ENCODE measurements at places on chromosomes 7 and 10. TPM values are rescaled to one million over a fixed set of nuclear protein-coding genes. Genes with fewer than 3 reads are reported as not detected.

Gene ASIC3
- 0.37 TPM for total RNA-seq

Gene AKR1C8
- total RNA-seq, result not detected

Gene C7orf57
- total RNA-seq, result not detected

Gene CRYGN
- 0.10 TPM for total RNA-seq

Gene VSTM2A
- total RNA-seq, result not detected

Gene MEPCE
- 28.8 TPM for total RNA-seq

Gene PRKCQ
- not detected for total RNA-seq

Gene KCNMA1
- 3.3 TPM for total RNA-seq

Gene MUC12
- 0.54 TPM for total RNA-seq

Gene GRM3
- total RNA-seq, result not detected

Gene SERPINE1
- 408 TPM for total RNA-seq

Gene CPED1
- total RNA-seq, result 10.5 TPM

Gene TAS2R3
- 0.54 TPM for total RNA-seq

Gene GSTO2
- 0.25 TPM for total RNA-seq

Gene PRTFDC1
- total RNA-seq, result 11.1 TPM

All from cardiac ventricle fibroblast (primary cell).